ENCODE measurements at places on chromosomes 3 and 15.

DNA sequence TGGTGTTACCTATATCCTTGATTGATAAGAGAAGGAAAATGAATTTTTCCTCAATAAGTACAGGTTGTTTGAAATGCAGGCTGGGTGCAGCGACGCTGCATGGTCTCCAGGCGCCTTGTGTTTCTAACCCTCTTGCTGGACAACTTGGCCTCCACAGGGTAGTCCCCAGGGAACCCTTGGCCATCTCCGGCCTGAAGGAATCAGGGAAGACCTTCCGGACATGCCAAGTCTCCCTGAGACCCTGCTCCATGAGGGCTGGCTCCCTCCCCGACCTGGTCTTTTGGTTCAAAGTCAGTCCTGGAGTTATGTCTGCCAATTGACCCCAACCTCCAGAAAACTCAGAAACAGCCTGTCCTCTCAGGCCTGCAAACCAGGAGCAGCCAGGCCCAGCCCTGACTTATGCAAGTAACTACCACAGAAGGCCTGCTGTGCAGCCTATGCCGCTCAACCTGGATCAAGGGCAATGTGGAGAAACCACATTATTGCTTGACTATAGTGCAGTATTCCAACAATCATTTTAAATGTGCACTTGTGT is 98.3 kb downstream of the LIPC start:
- no peak for DNase-seq

DNA sequence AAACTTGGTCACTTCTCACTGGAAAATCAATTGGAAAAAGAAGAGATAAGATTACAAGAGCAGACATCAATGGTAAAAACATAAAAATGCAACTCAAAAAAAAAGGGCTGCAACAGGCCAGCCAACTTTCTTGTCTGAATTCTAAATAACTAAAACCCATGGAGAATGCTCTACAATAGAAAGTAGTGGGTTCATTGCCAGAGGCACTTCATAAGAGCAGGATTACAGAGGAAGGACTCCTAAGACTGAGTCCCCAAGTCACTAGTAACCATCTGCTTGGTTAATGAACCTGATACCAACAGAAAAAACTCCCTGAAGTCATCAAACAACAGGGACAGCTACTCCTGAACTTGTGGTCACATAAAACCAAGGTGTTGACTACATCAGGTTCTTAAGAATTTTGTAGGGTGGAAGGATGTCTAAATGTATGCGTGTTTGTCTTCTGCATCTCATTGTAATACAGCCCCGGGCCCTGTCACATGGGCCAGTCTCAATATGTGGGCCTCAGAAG is 148.6 kb downstream of the IMPG2 start:
- DNase-seq: no peak

- DNase-seq: no peak
Observed at GRCh38 chr3:192851821-192852372, 65.8 kb downstream of the MB21D2 start.

DNA sequence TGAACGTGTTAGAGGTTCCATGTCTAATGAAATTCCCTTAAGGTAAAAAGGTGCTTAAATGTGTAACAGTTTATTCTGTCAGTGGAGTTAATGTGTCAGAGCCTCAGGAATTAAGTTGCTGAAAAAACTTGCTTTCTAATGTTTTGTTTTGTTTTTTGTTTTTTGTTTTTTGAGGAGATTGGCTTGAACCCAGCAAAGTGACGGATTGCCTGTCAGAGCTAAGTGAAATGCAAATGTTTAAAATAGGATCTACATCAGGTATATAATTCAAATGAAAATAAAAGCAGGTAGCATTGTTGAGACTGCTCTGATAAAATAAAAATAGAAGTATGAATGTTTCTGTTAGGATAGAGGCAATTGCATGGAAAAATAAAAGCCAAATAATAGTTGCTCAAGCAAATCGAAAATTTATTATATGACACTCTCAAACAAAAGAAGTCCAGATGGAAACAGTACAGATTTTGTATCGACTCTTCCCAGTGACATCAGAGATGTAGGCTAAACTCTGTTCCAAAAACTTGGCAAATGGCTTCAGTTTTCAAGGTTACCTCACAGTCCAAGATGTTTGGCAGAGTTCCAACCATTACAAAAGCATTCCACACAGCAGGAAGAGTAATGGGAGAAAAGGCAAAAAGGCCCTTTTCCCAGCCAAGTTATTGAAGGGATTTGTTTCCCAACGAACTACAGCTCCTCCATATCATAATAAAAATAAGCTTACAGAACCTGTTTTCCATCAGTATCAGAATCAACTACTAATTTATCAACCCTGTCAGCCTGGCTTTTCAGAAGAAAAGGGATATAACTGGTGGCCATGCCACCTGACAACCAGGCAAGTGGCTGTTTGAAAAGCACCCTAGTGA is 291.0 kb downstream of the TBL1XR1 start:
- no peak for DNase-seq

- DNase-seq: no peak
Observed at GRCh38 chr15:60511351-60512031, 32.5 kb upstream of the ICE2 start.

- no peak for DNase-seq
Observed at GRCh38 chr15:45795440-45796069, 160.7 kb downstream of the SQOR start.

All from stimulated activated CD4-positive, alpha-beta T cell treated with anti-CD3 and anti-CD28 coated beads, Interleukin-15, amount 100 ng/mL, for 1 hour (primary cell).